ENCODE measurements at places on chromosomes 5 and 9.

DNA sequence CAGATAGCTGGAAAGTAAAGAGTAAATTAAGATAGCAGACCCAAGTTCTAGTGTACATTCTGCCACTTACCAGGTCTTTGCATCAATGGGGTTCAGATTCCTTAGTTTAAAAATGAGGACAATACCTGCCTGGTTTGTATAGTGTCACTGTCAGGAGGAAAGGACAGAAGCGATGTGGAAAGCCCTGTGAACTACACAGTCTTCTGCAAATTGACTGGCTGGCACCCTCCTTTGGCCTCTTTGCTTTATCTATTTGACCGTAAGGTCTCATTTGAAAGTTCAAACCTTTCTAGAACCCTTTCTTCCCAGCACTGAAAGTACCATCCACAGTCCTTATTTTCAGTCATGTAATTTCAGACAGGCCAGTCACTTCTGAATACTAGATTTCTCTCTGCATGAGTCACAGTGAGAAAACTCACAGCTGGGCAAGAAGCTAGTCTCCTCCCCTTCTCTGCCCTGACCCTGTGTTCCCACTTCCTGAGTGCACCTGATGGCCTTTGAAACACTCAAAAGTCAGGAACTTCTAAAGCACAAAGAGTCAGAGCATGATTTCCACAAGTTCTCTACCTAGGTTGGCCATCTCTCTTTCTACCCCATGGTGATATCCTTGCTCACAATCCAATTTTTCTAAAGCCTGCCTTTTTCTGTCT, 91.3 kb upstream of the RASEF start:
- DNase-seq = no peak

DNA sequence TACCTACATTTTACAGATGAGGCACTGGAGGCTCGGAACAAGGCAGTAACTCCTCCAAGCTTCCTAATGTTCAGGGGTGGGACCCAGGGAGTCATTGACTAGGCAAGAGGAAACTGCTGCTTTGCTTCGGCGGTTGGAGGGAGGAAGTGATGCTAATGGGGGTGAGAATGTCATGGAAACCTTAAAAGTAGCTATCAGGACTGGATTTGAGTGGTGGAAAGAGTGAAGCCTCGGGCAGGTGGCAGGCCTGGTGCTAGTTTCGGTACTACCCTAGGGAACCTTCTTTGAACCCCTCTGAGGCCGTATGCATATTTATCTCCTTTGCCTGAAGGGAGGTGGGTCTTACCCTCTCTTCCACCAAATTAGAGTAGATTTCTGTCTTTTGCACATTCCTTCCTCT, 1.6 kb downstream of the BSPRY start:
- DNase-seq = no peak

DNA sequence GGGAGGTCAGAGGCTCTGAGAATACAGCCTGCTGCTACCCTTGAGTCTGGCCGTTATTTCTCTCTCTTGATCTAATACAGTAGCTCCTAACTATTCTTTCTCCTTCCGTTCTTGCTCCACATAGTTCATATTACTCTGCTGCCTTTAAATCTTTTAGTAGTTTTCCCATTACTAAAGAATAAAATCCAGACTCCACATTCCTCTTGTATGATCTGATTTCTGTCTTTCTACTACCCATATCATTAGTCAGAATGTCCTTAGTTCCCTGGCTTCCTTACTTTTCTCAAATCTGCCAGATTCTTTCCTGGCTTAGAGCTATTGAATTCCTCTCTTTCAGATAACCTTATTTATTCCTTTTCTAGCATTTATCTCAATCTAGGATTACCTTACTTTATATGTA, 40.0 kb downstream of the MARCHF6 start:
- DNase-seq = no peak

DNA sequence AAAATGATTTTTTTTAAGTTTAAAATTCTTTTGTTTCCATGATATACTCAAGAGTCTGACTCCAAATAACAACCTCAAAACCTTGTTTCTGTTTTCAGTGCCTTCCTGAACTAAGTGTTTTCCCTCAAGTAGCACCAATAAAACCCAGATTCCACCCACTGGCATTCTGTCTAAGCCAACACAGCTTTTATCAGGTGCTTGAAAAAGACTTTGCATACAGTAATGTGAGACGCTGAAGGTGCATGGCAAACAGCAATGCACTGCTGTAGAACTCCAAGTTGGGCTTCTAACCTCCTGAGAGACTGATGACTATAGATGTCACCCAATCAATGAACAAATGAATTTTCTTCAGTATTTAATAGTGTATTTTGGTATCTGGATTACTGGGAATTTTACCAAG, 95.7 kb downstream of the NFIB start:
- no peak for DNase-seq

- DNase-seq = no peak
These were observed 188.4 kb downstream of the SNCAIP start for GRCh38 chr5:122500245-122501088.

- no peak for DNase-seq
These were observed 174.6 kb downstream of the CD180 start for GRCh38 chr5:67021962-67022361.

- no peak for DNase-seq
These were observed 143.9 kb upstream of the STC2 start for GRCh38 chr5:173472164-173472563.

GRCh38 chr5:93941897-93942296, 200.5 kb upstream of the POU5F2 start:
- DNase-seq = no peak

DNA sequence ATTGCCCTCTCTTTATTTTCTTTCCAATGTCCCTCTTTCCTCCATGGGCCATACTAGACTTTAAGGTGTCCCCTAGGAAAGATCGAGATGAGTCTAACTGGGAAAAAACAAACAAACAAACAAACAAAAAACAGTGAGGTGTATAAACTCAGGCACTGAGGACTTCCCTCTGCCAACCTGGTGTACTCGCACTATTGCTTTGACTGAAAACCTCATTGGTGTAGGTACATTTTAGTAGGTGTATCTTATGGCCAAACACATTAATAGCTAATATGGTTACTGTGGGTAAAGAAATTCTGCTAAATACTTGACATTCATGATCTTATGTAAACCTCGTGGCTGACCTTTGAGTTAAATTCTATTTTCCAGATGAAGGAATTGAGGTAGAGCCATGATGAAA, 74.3 kb downstream of the TNC start:
- DNase-seq = no peak

GRCh38 chr5:32677023-32677422, 34.1 kb upstream of the NPR3 start:
- no peak for DNase-seq

GRCh38 chr9:27925815-27926214, 352.5 kb upstream of the C9orf72 start:
- DNase-seq = no peak

- no peak for DNase-seq
These were observed 279.1 kb upstream of the DMAC1 start for GRCh38 chr9:8078641-8079140.

DNA sequence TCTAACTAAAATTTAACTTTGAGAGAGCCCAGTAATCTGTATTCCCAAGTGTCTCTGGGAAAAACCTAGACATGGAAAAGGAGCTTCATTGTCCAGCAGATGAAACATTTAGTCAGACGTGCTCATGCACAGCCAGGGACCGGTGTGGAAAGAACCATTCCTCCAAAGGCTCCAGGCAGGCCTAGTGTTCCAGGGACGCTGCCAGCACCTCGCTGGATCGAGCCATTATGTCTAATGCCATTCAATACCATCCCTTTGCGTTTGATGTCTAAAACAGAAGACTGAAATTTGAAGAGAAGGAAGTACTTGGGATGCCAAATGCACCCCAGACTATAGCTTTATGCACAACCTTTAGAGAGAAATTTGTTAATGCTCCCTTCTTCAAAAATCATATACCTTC, 1.4 kb upstream of the CHSY3 start:
- no peak for DNase-seq

DNA sequence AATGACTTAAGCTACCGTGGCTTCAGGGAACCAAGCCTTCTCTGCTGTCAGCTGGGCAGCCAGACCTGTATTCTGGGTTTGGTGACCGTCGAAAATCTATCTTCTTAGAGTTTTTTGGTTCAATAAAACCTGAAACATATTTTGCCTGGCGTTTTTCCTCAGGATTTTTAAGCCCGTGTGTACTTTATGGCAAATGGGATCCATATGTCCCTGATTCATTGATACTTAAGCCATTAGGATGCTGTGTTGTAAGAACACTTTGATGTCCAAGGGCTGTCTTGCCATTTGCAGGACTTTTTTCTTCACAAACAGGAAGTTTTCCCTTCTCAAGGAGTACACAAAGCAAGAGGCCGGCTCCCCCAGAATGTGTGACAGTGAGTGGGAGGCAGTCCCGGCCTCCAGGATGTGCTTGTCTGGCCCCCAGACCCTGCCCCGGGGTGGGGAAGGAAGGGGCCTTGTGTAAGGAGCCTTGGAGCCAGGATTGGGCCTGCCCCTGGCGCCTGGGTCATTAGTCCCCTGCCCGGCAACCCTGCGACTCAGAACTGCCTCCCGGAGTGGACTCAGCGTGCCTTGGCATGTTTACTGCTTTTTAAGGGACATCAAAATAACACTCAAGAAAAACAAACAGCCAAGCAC, 83.4 kb upstream of the SMIM23 start:
- no peak for DNase-seq

DNA sequence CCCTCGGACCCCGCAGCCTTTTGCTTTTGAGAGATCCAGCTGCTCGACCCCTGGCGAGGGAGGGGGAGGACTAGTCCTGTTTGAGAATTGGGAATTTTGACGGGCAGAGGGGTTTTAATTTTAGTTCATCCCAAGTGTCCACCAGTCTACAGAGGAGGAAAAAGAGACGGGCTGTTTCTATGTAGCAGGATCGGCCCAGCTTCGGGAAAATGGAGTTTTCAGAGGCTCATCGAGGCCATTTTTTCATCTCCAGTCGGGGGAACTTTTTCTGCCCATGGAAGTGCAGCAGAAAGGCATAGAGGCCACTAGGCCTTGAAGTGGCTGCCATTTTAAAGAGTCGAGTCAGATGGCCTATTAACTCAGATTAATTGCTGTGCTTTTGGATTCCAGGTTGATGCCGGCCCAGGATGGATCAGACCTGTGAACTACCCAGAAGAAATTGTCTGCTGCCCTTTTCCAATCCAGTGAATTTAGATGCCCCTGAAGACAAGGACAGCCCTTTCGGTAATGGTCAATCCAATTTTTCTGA, 1.2 kb downstream of the NSD1 start:
- DNase-seq = no peak

DNA sequence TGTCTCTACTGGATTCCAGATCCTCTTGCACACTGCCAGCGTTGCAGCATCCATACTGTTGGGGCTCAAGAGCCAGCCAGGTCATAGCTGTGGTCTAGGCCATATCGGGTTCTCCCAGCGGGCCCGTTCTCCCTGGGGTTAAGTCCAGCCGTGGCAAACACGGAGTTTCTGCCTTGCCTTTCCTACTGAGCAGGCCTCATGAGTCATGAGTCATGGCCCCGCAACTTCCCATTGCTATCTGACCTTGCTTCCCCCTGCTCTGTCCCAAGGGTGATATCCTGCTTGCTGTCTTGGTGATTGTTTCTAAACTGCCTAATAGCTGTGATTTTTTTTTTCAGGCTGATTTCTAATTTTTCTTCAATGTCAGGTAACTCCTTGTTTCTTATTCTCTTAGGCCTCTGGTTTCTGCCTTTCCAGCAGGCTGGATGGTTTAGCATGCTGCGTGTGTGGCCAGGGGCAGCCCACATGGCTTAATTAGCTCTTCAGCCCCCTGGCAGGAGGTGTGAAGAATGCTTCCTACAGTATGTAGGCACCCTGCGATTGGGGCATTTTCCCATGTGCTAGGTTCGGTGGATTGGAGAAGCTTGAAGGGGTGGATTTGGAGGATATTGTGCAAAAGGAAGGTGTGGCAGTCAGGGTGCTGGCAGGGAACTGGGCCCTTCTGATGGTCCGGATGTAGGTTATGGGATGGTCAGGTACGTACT, 18.7 kb downstream of the DAPK1 start:
- DNase-seq = no peak

DNA sequence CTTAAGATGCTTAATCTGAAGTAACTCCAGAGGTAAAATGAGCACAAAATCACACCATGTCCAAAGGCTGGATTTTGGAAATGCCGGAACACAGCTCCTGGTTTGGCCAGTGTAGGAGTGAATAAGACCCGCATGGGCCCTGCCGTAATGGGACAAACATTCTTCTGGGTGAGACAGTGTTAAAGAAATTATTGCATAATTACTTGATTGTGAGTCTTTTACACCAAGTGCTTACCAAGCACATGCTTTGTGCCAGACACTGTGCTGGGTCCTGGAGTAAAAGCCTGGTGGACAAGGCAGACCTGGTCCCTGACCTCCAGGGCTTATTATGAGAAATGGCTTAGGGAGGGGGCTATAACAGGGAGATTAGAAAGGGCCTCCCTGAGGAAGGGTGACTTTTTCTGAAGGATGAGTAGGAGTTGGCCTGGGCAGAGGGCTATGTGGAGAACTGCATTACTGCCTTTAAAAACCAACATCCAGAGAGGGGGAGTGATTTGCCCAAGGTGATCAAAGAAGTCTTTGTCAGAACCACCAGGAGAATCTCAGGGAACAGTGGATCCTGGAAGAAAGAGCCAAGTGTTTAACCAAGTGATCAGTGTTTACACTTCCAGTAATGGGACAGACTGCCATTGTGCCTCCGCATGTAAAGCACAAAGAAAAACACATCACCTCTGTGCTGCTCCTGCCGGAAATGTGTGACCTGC, 3.5 kb downstream of the PDE6A start:
- no peak for DNase-seq

Data from central memory CD8-positive, alpha-beta T cell (primary cell).